ENCODE measurements at places on chromosomes 3 and 15.

- DNase-seq = no peak
Observed at GRCh38 chr15:67775250-67775649, 50.1 kb upstream of the SKOR1 start.

GRCh38 chr3:82363131-82363530 lies 601.7 kb upstream of the GBE1 start:
- DNase-seq = no peak

- DNase-seq = no peak
Observed at GRCh38 chr15:93158097-93158900, 69.3 kb upstream of the RGMA start.

DNA sequence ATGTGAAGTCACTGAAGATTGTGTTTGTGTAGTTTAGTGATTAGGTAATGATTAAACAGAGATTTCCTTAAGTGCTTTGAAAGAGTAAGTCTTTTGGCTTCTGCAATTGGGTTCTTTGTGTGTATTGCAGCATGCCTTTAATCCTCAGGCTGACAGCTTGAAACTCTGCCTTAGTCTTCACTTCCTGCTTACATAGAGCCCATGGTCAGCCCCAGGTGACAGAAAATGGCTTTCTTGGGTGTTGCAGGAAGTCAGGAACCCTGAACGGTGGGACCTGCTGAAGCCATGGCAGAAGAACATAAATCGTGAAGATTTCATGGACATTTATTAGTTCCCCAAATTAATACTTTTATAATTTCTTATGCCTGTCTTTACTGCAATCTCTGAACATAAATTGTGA lies 61.3 kb downstream of the KBTBD8 start:
- DNase-seq = no peak

DNA sequence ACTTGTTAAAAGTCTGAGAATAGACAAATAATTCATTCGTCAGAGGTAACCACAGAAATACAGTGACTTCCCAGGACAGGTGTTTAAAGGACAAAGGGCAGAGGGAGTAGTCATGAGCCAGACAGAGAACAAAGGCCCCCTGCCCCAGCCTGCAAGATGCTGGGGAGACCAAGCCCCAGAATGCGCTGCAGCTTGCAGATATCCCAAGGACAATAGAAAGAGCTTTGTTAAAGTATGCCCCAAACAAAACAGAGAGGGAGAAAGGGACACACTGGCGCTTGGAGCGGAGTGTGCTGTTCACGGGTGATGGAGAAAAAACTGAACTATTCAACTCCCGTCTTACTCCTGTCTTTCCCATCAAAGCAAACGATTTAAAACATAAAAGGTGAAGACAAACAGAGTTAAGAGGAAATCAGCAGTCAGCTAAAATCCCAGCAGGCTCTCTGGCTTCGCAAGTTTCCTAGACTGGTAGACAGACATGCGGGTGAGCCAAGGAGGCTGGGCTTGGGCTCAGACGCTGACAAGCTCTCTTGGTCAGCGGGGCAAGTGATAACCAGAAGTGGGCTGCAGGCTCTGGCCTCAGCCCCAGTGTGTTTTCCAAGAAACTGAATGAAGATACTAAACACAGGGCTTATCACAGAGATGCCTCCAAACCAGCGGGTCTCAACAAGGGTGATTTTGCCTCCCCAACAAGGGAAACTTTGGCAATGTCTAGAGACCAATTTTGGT lies 130.1 kb downstream of the UACA start:
- DNase-seq = no peak

- no peak for DNase-seq
Observed at GRCh38 chr3:14471016-14471415, 68.6 kb downstream of the SLC6A6 start.

GRCh38 chr3:8345398-8345797 lies 156.2 kb upstream of the LMCD1 start:
- no peak for DNase-seq

GRCh38 chr3:16467393-16467792 lies 46.1 kb downstream of the RFTN1 start:
- no peak for DNase-seq

GRCh38 chr15:67179411-67179995 lies 75.0 kb downstream of the AAGAB start:
- DNase-seq = no peak

DNA sequence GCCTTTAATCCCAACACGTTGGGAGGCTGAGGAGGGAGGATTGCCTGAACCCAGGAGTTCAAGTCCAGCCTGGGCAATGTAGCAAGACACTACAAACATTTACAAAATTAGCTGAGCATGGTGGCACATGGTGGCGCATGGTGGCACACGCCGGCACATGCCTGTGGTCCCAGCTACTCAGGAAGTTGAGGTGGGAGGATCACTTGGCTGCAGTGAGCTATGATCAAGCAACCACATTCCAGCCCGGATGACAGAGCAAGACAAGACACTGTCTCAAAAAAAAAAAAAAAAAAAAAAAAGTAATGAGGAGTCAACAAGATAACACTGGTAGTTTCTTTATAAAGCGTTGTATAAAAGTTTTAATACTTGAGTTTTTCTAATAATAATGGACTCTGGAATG lies 10.1 kb downstream of the FEZF2 start:
- no peak for DNase-seq

All from activated T-helper 1 cell treated with Interleukin-2 at 50 U/mL for 16 hours (primary cell).